Activated CD4-positive, alpha-beta T cell treated with anti-CD3 and anti-CD28 coated beads, Interleukin-2, amount 10 ng/mL, durations not matched to agents 7 days and 5 days (primary cell): ENCODE measurements at places on chromosomes 6 and 20. TPM values are rescaled to one million over a fixed set of nuclear protein-coding genes. Genes with fewer than 3 reads are reported as not detected.

- H3K4me3 ChIP-seq, result no peak overlapping the region
- no peaks in the 10 kb centered on the region for H3K27me3 ChIP-seq
- peaks cover 12% of the 10 kb centered on the region for H3K4me1 ChIP-seq
- H3K27ac ChIP-seq, result no peak overlapping the region
- DNase-seq, result no peak
Observed at GRCh38 chr6:22043284-22043962, 253.4 kb downstream of the PRL start.

EXOC2 gene
- total RNA-seq, result 42.7 TPM

GRCh38 chr6:143394389-143394788 lies 56.1 kb downstream of the ADAT2 start:
- H3K27me3 ChIP-seq, result no peaks in the 10 kb centered on the region
- no peak for DNase-seq

DNA sequence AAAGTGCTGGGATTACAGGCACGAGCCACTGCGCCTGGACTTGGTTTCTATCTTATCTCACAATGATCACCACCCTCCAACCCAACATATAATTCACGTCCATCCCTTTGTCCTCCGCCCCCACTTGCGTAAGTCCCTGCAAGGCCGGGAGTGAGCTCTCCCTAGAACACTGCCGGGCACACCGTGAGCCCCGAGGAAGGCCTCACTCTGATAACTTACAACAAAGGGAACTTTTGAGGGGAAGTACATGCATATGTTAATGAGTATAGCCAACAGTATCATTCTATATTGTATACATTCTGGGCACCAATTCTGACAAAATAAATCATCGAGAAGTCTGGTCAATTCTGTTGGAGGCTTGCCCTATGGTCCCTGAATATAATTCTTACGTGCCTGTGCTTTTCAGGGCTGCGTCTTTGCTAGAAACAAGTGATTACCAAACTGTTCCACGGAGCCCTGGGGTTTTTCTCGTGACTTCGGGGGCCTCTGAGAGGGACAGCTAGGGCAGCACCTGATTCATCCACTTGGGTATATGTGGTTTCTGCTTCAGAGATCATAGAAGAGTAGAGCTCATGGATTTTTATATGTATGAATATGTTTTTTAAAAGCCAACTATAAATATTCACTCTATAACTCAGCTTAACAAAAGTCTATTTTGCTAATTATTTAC lies 469.8 kb upstream of the AGPAT4 start:
- H3K4me1 ChIP-seq, result peaks cover under 1% of the 10 kb centered on the region
- no peak for DNase-seq
- no peaks in the 10 kb centered on the region for H3K36me3 ChIP-seq
- no peaks in the 10 kb centered on the region for H3K27me3 ChIP-seq
- H3K4me3 ChIP-seq, result no peak overlapping the region

DNA sequence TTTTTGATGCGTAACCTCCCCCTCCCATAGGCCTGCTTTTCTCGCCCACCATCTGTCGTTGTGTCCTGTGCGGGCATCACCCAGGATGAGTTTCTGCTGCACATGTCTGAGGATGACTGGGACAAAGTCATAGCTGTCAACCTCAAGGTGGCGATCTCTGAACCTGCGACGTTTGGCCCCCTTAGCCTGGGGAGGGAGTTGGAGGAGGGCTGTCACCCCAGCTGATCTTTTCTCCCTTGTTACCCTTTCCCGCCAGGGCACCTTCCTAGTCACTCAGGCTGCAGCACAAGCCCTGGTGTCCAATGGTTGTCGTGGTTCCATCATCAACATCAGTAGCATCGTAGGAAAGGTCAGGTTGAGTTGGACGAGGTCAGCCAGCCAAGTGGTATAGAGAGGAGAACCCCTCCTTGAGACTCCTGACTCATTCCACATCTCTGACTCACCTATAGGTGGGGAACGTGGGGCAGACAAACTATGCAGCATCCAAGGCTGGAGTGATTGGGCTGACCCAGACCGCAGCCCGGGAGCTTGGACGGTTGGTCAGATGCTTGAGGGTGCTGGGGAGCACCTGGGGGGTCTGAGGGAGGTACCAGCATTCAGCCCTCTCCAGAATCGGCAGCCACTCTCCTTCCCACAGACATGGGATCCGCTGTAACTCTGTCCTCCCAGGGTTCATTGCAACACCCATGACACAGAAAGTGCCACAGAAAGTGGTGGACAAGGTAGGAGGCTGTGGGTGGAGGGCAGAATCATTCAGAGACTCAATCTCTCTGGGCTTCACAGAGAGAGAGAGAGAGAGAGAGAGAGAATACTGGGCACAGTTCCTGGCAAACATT lies 954 bp downstream of the HSD17B8 start:
- no peaks in the 10 kb centered on the region for H3K27me3 ChIP-seq
- peaks cover 69% of the 10 kb centered on the region for H3K4me1 ChIP-seq
- DNase-seq, result peak; percentile 25
- peak overlapping the region; percentile 81 for H3K4me3 ChIP-seq

- H3K36me3 ChIP-seq, result peaks cover 4% of the 10 kb centered on the region
- no peak overlapping the region for H3K27ac ChIP-seq
- no peak overlapping the region for H3K4me3 ChIP-seq
- DNase-seq, result no peak
- peaks cover 12% of the 10 kb centered on the region for H3K4me1 ChIP-seq
- H3K27me3 ChIP-seq, result peaks cover 3% of the 10 kb centered on the region
Observed at GRCh38 chr6:14673201-14673600, 555.6 kb downstream of the CD83 start.
